Tongue (tissue), 3 donors: ENCODE measurements at places on chromosomes 3 and 15. TPM values are rescaled to one million over a fixed set of nuclear protein-coding genes. Genes with fewer than 3 reads are reported as not detected.

Gene MAP6D1
- total RNA-seq, result 27.5 TPM

Gene STARD5
- 4.2 TPM for total RNA-seq

Gene CLN6
- total RNA-seq, result 10.9 TPM

Gene BFSP2
- total RNA-seq, result not detected

Gene CD80
- total RNA-seq, result not detected

Gene TBC1D21
- total RNA-seq, result not detected

Gene SH2D7
- not detected for total RNA-seq

Gene MAP1A
- total RNA-seq, result 22.5 TPM

Gene SCAP
- 58.6 TPM for total RNA-seq

Gene PKM
- total RNA-seq, result 951 TPM

Gene PIERCE2
- not detected for total RNA-seq

Gene TLR9
- not detected for total RNA-seq

Gene PLSCR5
- not detected for total RNA-seq

Gene SAXO2
- 1.8 TPM for total RNA-seq

Gene SORD
- total RNA-seq, result 11.5 TPM

Gene IQCH
- 4.3 TPM for total RNA-seq

Gene HTR3E
- total RNA-seq, result not detected

Gene IQGAP1
- total RNA-seq, result 171 TPM

Gene ILDR1
- 1.7 TPM for total RNA-seq

Gene C3orf20
- not detected for total RNA-seq

Gene WDR72
- 0.62 TPM for total RNA-seq

Gene WWTR1
- 93.9 TPM for total RNA-seq

Gene TUBGCP4
- 13.2 TPM for total RNA-seq

Gene CLCN2
- total RNA-seq, result 2.8 TPM

Gene PLEKHO2
- total RNA-seq, result 33.5 TPM

Gene VGLL3
- total RNA-seq, result 30.6 TPM

Gene CD47
- total RNA-seq, result 121 TPM

Gene CSPG4
- total RNA-seq, result 246 TPM

Gene ATP13A4
- 32.7 TPM for total RNA-seq

Gene SLC51A
- not detected for total RNA-seq

Gene FETUB
- total RNA-seq, result not detected

Gene ZNF80
- total RNA-seq, result not detected

Gene IGF1R
- total RNA-seq, result 67.6 TPM

Gene SPINT1
- total RNA-seq, result 49.2 TPM

Gene NT5DC2
- 46.8 TPM for total RNA-seq

Gene SPSB4
- total RNA-seq, result 18.7 TPM

Gene TM6SF1
- total RNA-seq, result 6.3 TPM

Gene PROK2
- total RNA-seq, result 0.31 TPM

Gene RHO
- total RNA-seq, result not detected

Gene CDCP1
- 8.1 TPM for total RNA-seq

Gene LTF
- 13.0 TPM for total RNA-seq

Gene TIMP4
- total RNA-seq, result 1.1 TPM

Gene CLDN18
- total RNA-seq, result 0.62 TPM

Gene C3orf22
- total RNA-seq, result not detected

Gene EXD1
- not detected for total RNA-seq
